ENCODE measurements at places on chromosomes 12 and 14. TPM values are rescaled to one million over a fixed set of nuclear protein-coding genes. Genes with fewer than 3 reads are reported as not detected.

PPP1R1A gene
- 0.09 TPM for total RNA-seq

- no peaks in the 10 kb centered on the region for H3K27me3 ChIP-seq
- no peak overlapping the region for H3K4me3 ChIP-seq
- DNase-seq = no peak
- H3K4me1 ChIP-seq = no peaks in the 10 kb centered on the region
Observed at GRCh38 chr14:90354551-90355298, 23.0 kb upstream of the NRDE2 start.

GRCh38 chr12:45285717-45286116 lies 69.8 kb downstream of the ANO6 start:
- H3K27me3 ChIP-seq = no peaks in the 10 kb centered on the region
- no peak overlapping the region for H3K4me3 ChIP-seq
- H3K4me1 ChIP-seq = no peaks in the 10 kb centered on the region
- no peak for DNase-seq
- peaks cover 4% of the 10 kb centered on the region for H3K36me3 ChIP-seq
- H3K27ac ChIP-seq = no peak overlapping the region

- H3K4me1 ChIP-seq = peaks cover 57% of the 10 kb centered on the region
- peak overlapping the region; percentile 83 for H3K27ac ChIP-seq
- no peak overlapping the region for H3K4me3 ChIP-seq
Observed at GRCh38 chr12:57895389-57896114, 45.8 kb upstream of the ATP23 start.

- H3K4me3 ChIP-seq = no peak overlapping the region
- no peak overlapping the region for H3K27ac ChIP-seq
- DNase-seq = no peak
- peaks cover 9% of the 10 kb centered on the region for H3K36me3 ChIP-seq
- H3K4me1 ChIP-seq = no peaks in the 10 kb centered on the region
- H3K27me3 ChIP-seq = no peaks in the 10 kb centered on the region
Observed at GRCh38 chr14:75042035-75042434, 9.2 kb downstream of the MLH3 start.

PIWIL1 gene
- total RNA-seq = 0.28 TPM

SERPINA4 gene
- 0.52 TPM for total RNA-seq

- no peaks in the 10 kb centered on the region for H3K27me3 ChIP-seq
- peak overlapping the region; percentile 45 for H3K4me3 ChIP-seq
- H3K27ac ChIP-seq = peak overlapping the region; percentile 46
- peaks cover 6% of the 10 kb centered on the region for H3K4me1 ChIP-seq
- DNase-seq = peak; percentile 64
- H3K36me3 ChIP-seq = no peaks in the 10 kb centered on the region
Observed at GRCh38 chr14:21846227-21846885, 172.7 kb upstream of the OR4E1 start.

OR10G3 gene
- not detected for total RNA-seq

DNA sequence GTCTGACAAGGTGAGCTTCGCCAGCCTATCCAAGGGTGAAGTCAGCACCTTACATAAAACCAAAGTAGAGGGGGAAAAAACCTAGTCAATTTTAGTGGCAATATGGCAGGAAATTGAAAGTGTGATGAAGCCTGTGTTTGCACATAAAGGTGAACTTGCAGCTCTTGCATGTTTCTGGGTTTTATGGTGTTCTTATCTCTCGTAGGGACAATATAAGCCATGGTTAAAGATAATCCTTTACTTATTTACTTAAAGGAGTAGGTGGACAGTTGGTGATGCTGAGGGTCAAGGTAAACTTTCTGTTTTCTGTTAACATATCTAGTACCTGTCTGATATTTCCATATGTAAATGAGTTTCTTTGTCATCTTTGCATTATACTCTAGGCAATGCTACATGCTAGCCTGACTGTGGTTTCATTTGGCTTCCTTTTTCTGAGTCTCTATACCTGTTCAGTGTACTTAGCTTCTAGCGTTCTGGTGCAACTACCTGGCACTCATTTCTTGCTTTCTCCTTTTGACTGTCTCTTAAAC lies 32.8 kb downstream of the CCDC91 start:
- H3K36me3 ChIP-seq = no peaks in the 10 kb centered on the region
- H3K27ac ChIP-seq = no peak overlapping the region
- no peaks in the 10 kb centered on the region for H3K27me3 ChIP-seq
- DNase-seq = peak; percentile 13

REC8 gene
- total RNA-seq = 17.7 TPM

Measured in thymus (tissue), 14 donors.